ENCODE measurements at places on chromosomes 11 and 22. TPM values are rescaled to one million over a fixed set of nuclear protein-coding genes. Genes with fewer than 3 reads are reported as not detected.

GRCh38 chr11:28793282-28793738 is 685.1 kb downstream of the METTL15 start:
- DNase-seq: no peak

DNA sequence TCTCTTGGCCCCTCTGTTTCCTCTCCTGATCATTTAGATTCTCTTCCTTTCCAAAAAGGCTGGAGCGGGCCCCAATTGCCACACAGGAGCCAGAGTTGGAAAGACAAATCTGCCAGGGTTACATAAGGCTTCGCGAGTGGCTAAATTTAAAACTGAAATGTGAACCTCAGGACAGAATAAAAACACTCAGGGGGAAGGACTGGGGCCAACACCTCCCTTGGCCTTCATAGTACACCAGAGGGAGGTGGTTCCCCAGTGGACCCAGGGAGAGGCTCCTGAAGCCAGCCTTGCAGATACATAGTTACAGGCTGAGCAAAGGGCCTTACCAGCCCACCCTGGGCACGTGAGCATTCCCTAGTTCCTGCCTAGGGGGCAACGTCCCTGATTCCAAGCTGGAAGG is 150.1 kb downstream of the MN1 start:
- DNase-seq: no peak

- peak; percentile 83 for DNase-seq
Observed at GRCh38 chr11:75142714-75143419, 8.0 kb upstream of the SLCO2B1 start.

GRCh38 chr22:25114369-25115362 is 85.0 kb upstream of the CRYBB3 start:
- no peak for DNase-seq

- no peak for DNase-seq
Observed at GRCh38 chr11:122068141-122068540, 47.9 kb downstream of the BLID start.

GRCh38 chr11:70174547-70175235 is 28.4 kb upstream of the FADD start:
- DNase-seq: no peak

- no peak for DNase-seq
Observed at GRCh38 chr11:34910817-34911216, 5.4 kb downstream of the APIP start.

GRCh38 chr22:43854121-43854785 is 8.1 kb downstream of the SULT4A1 start:
- DNase-seq: peak; percentile 44

- no peak for DNase-seq
Observed at GRCh38 chr11:43941257-43941994, 1.0 kb upstream of the C11orf96 start.

GRCh38 chr11:128419012-128419767 is 168.2 kb downstream of the ETS1 start:
- no peak for DNase-seq

DNA sequence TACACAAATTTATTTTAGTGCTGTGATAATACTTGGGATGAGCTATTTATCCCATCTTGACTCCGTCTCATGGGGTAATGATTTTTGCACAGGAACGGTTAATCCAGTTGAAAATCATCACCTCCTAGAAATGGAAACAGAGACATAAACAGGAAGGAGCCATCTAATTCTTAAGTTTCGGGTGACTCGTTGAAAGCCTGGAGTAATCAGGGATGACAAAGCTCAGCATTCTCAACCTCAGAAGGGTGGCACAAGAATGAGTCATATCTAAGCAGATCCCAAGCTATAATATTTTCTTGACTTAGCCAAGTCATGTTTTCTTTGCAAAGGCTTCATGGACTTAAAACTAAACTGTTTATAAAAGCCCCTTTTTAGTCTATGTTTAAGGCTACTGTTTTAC is 280.8 kb upstream of the CCDC90B start:
- no peak for DNase-seq

- no peak for DNase-seq
Observed at GRCh38 chr11:60971520-60971919, at the start of gene CD6. CD6 (plus strand) TSS chr11:60971680; CDS start chr11:60971866, 186 bp downstream.

DNA sequence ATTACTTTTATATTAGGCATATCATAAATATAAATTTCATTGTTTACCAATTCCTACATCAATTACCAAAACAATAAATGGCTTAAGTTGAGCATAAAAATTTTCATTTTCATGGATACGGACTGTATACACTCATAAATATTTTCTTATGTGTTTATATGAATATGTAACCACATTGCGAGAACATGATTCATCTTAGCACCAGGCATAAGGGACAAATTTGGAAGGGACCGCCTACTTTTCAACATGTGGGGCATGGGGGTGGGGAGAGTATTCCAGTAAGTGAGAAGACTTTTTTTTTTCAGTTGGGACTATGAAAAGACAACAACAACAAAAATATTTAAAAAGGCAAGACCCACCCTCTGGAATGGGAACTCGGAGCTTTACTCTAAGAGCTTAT is 296.1 kb downstream of the RAB38 start:
- DNase-seq: no peak

MMP27 gene
- total RNA-seq: not detected

DLG2 gene
- 9.7 TPM for total RNA-seq

VPS11 gene
- total RNA-seq: 41.5 TPM

FLRT1 gene
- total RNA-seq: not detected

INPP5J gene
- 4.5 TPM for total RNA-seq

USP47 gene
- total RNA-seq: 48.1 TPM

FAR1 gene
- 59.7 TPM for total RNA-seq

OR8U1 gene
- not detected for total RNA-seq

OR10A5 gene
- not detected for total RNA-seq
